ENCODE measurements at places on chromosomes 7 and 10. TPM values are rescaled to one million over a fixed set of nuclear protein-coding genes. Genes with fewer than 3 reads are reported as not detected.

The LIPN gene
- not detected for total RNA-seq

The CDK13 gene
- total RNA-seq, result 18.7 TPM

The CLRN3 gene
- total RNA-seq, result not detected

The GIMAP5 gene
- not detected for total RNA-seq

The SP8 gene
- not detected for total RNA-seq

The PODXL gene
- total RNA-seq, result 5.3 TPM

The AGBL3 gene
- 2.1 TPM for total RNA-seq

The AFAP1L2 gene
- total RNA-seq, result 2.3 TPM

The NPY gene
- total RNA-seq, result not detected

The SRRM3 gene
- total RNA-seq, result 4.6 TPM

The PRLHR gene
- not detected for total RNA-seq

The CCDC146 gene
- total RNA-seq, result under 0.01 TPM

The NME8 gene
- not detected for total RNA-seq

The NUTM2A gene
- total RNA-seq, result not detected

The SRGN gene
- 756 TPM for total RNA-seq

The TMEM176B gene
- 0.58 TPM for total RNA-seq

The ITPRID1 gene
- not detected for total RNA-seq

The DYDC2 gene
- total RNA-seq, result not detected

The GPR141 gene
- total RNA-seq, result not detected

The CDHR1 gene
- 0.58 TPM for total RNA-seq

The KCNIP2 gene
- 0.18 TPM for total RNA-seq

The SLC16A9 gene
- 1.1 TPM for total RNA-seq

The HKDC1 gene
- 0.29 TPM for total RNA-seq

The GHRHR gene
- total RNA-seq, result not detected

The AIFM2 gene
- 8.2 TPM for total RNA-seq

The OAT gene
- 242 TPM for total RNA-seq

The ADIRF gene
- 35.6 TPM for total RNA-seq

The SFRP4 gene
- total RNA-seq, result under 0.01 TPM

The PRKCQ gene
- total RNA-seq, result not detected

The IGF2BP3 gene
- total RNA-seq, result 20.2 TPM

The NACAD gene
- 3.5 TPM for total RNA-seq

The HMX3 gene
- total RNA-seq, result not detected

The OR2A12 gene
- total RNA-seq, result not detected

The LMBR1 gene
- total RNA-seq, result 34.6 TPM

The CLEC5A gene
- total RNA-seq, result not detected

The LEP gene
- not detected for total RNA-seq

The C10orf71 gene
- total RNA-seq, result not detected

The MPLKIP gene
- total RNA-seq, result 83.9 TPM

The ZNF853 gene
- total RNA-seq, result under 0.01 TPM

The H2BK1 gene
- total RNA-seq, result not detected

The HMX2 gene
- total RNA-seq, result not detected

The TMEM229A gene
- not detected for total RNA-seq

The NYAP1 gene
- total RNA-seq, result 1.4 TPM

The TAS2R5 gene
- total RNA-seq, result not detected

The FAM221A gene
- total RNA-seq, result 0.58 TPM

The ENO4 gene
- total RNA-seq, result 0.58 TPM

The SMKR1 gene
- not detected for total RNA-seq

The CRYGN gene
- not detected for total RNA-seq

The FGFR2 gene
- total RNA-seq, result not detected

The ECD gene
- 38.8 TPM for total RNA-seq

The RADIL gene
- 0.58 TPM for total RNA-seq

The ZNF503 gene
- 12.4 TPM for total RNA-seq

The TWNK gene
- 3.7 TPM for total RNA-seq
